ENCODE measurements at places on chromosomes 7 and 10. TPM values are rescaled to one million over a fixed set of nuclear protein-coding genes. Genes with fewer than 3 reads are reported as not detected.

The TEX36 gene
- not detected for total RNA-seq

The NKX1-2 gene
- total RNA-seq = not detected

The LIPM gene
- total RNA-seq = not detected

The GARIN1A gene
- total RNA-seq = 0.34 TPM

The TMEM139 gene
- total RNA-seq = 1.6 TPM

The C10orf53 gene
- total RNA-seq = not detected

The DMBT1 gene
- 0.19 TPM for total RNA-seq

The PKD1L1 gene
- 0.07 TPM for total RNA-seq

The KNDC1 gene
- 1.3 TPM for total RNA-seq

The NXPH1 gene
- total RNA-seq = not detected

The SAMD8 gene
- total RNA-seq = 11.6 TPM

The ATP6V0A4 gene
- 0.24 TPM for total RNA-seq

The ZNF518A gene
- 8.6 TPM for total RNA-seq

The IDI2 gene
- not detected for total RNA-seq

The PIK3CG gene
- not detected for total RNA-seq

The MRLN gene
- not detected for total RNA-seq

The FZD8 gene
- 4.9 TPM for total RNA-seq

The MEST gene
- 35.8 TPM for total RNA-seq

The SLC26A4 gene
- 0.11 TPM for total RNA-seq

The HOXA5 gene
- total RNA-seq = 5.8 TPM

The SLC16A12 gene
- 0.21 TPM for total RNA-seq

The SCART1 gene
- total RNA-seq = 0.14 TPM

The PNLIPRP3 gene
- not detected for total RNA-seq

The NEURL1 gene
- 0.60 TPM for total RNA-seq

The GPR146 gene
- 1.7 TPM for total RNA-seq

The GIMAP2 gene
- total RNA-seq = not detected

The ENO4 gene
- 0.06 TPM for total RNA-seq

All from A549 treated with Mapracorat at 1 μM for 4 hours (cell line).